ENCODE measurements at places on chromosomes 1 and 21. TPM values are rescaled to one million over a fixed set of nuclear protein-coding genes. Genes with fewer than 3 reads are reported as not detected.
A peak's percentile ranks its signal among the peaks of the same experiment; 100 is the strongest.

Gene CZIB
- 90.5 TPM for polyA plus RNA-seq

- no peak for DNase-seq
Observed at GRCh38 chr1:21097729-21098128, 79.0 kb downstream of the EIF4G3 start.

GRCh38 chr1:66623812-66624211, 89.9 kb downstream of the SGIP1 start:
- no peak for DNase-seq

GRCh38 chr1:155061381-155062150, 2.0 kb upstream of the EFNA4 start:
- DNase-seq, result no peak

Gene SLAMF6
- 0.04 TPM for polyA plus RNA-seq

Gene MFAP2
- polyA plus RNA-seq, result 205 TPM

Gene MYOG
- not detected for polyA plus RNA-seq

GRCh38 chr1:7752512-7753417, 18.3 kb upstream of the VAMP3 start:
- peak; percentile 76 for DNase-seq

Data from renal cortex interstitium (tissue), 15 donors.